Central memory CD4-positive, alpha-beta T cell (primary cell): ENCODE measurements at places on chromosomes 3 and 15.
A peak's percentile ranks its signal among the peaks of the same experiment; 100 is the strongest.

DNA sequence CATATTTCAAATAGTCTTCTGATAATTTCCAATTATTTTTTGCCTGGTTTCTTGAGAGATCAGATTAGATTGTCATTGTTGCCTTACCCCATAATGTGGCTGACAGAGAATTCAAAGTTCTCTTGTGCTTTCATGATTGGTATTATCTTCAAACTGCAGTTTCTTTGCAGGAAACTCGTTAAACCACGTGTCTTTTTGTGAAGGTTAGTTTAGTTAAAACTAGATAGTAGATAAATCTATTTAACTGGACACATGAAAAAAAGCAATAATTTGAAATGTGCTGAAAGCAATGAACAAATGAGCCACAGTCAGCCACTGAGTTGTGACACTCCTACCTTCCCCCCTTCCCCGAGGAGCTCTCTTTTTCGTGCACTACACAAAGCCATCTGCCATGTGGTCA, 327.5 kb upstream of the UMPS start:
- DNase-seq = no peak

GRCh38 chr3:94171954-94172353, 109.1 kb downstream of the NSUN3 start:
- no peak for DNase-seq

- DNase-seq = no peak
Measured at GRCh38 chr15:40197434-40197833, 36.6 kb downstream of the BUB1B start.

GRCh38 chr3:42192334-42193200, 73.4 kb downstream of the CCK start:
- DNase-seq = no peak

DNA sequence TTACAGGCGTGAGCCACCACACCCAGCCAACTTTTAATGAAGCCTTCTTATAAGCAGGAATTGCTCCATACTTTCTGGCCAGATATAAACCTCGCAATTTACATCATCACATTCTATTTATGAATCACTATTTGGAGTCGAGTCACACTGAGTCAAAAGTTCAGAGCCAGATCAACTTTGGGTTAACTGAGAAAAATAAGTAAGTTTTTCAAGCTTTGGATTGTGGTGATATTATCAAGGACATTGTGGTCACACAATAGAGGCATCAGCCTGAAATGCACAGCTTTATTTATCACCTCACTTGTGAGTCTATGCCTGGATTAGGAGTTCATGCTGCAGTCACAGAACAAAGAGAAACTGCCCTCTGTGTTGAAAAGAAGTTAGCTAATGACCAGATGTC, 1163.5 kb downstream of the ROBO1 start:
- no peak for DNase-seq

DNA sequence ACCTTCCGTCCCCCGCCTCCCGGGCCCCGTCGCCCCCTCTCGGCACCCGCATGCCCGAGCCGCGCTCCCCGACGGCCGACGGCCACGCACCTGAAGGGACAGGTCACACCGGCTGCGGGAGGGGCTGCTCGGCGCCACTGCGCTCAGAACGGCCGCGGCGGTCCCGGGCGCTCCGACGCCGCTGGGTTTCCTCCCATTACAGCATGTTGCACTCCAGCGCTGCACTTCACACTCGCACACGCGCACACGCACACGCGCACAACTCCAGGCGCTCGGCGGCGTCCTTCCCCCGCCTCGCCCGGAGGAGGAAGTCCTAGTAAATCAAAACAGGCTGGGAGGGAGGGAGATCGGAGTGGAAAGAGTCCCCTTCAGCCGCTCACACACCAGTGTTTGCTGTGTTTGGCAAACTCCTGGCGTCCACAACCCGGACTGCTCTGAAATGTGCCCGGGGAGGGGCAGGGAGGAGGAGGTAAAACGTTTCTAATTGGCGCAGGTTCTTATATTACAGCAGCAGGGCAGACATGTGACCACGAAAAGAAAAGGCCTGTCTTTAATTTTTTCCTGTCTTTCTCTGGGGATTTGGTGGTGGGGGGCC, 76.7 kb upstream of the VGLL4 start:
- peak; percentile 57 for DNase-seq

GRCh38 chr15:71187526-71187925, 72.3 kb downstream of the THSD4 start:
- no peak for DNase-seq

DNA sequence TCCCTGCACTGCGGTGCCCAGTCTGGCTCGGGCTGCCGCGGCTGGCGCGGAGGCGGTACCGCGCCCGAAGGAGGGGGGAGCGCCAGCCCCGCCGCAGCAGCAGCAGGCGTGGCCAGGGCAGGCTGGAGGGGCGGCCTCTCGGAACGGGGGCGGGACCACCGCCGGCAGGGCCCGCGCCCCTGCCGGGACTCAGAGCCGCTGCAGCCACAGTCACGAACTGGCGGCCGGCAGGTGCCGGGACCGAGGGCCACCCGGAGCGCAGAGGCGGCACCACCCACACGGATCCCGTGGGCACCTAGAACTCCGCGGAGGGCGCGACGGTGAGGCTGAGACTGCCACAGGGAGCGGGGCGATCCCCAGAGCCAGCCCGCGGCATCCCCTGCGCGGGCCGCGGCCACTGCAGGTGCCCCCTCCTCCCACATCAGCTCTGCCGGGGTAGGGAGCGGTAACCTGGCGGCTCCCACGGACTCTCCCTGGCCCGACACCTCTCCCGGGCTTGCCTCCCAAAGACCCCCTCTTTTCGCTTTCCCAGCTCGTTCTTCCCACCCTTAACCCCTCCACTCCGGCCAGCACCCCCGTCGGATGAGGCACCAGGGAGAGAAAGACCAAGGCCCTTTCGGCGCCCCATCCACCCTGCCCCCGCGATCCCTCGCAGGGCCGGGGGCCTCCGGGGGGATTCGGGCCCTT, at the start of gene VWA5B2:
Gene VWA5B2, plus strand, starts transcription at position 192 of the 687 bp plus-strand sequence. CDS start 944 bp downstream, outside the sequence.
- DNase-seq = peak; percentile 68

DNA sequence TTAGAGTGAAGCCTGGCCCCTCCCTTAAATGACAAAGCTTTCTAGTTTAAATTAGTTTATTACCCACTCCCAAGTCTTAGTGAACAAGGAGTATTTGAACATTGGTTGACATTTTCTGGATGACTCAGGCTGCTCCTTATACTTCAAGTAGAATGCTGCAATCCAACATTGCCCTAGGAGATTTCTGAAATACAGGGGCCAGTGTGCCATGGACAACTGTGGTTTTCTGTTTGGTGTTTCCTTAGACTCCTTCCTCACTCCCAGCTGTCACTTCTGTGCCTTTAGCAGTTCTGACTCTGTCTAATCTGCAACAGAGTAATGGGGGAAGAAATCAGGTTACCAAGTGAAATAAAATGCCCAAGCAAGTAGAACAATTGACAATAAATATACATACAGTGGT, 116.1 kb upstream of the P2RY1 start:
- no peak for DNase-seq
